Dermis microvascular lymphatic vessel endothelial cell (primary cell): ENCODE measurements at places on chromosomes 1 and 21. TPM values are rescaled to one million over a fixed set of nuclear protein-coding genes. Genes with fewer than 3 reads are reported as not detected.

The PODN gene
- 0.13 TPM in 1 of 2 replicates, not detected in the other for total RNA-seq

The PCP4 gene
- not detected in 2 replicates for total RNA-seq

The AKR7A3 gene
- 0.13 and 0.25 TPM in 2 replicates for total RNA-seq

The NBPF4 gene
- not detected in 2 replicates for total RNA-seq

The RPE65 gene
- not detected in 2 replicates for total RNA-seq

The PLCH2 gene
- total RNA-seq: under 0.01 TPM in 2 replicates

The DNAJC11 gene
- total RNA-seq: 32.4 and 32.5 TPM in 2 replicates

The SERTAD4 gene
- 0.25 and 0.26 TPM in 2 replicates for total RNA-seq

The LAMC1 gene
- 337 and 395 TPM in 2 replicates for total RNA-seq

The DIO1 gene
- not detected in 2 replicates for total RNA-seq

The ANKRD65 gene
- 0.25 and 0.26 TPM in 2 replicates for total RNA-seq
